K562 (cell line): ENCODE measurements at places on chromosomes 1 and 21. TPM values are rescaled to one million over a fixed set of nuclear protein-coding genes. Genes with fewer than 3 reads are reported as not detected.

DNA sequence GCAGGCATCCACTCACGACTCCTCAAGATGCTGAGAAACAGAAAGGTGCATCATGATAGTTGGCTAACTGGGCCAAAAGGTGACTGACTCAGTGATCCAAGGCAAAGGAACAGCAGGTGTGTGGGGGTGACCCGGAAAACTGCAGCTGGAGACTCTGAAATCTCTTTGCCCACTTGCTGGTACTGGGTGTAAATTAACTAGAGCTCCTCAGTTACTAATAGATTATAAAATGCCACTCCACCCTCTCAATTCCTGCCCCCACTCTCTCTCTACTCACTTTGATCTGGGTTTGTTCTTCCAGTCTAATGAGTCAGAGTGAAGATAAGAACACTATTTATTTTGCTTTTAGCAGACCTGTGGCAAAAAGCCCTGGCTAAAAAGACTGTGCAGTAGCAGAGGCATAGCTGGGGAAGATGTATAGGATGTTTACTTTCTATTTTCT lies 7.2 kb upstream of the PIGC start:
- no peak for DNase-seq

- DNase-seq = no peak
Observed at GRCh38 chr1:204167730-204168129, 1.6 kb upstream of the REN start.

GRCh38 chr1:39539252-39539790 lies 37.3 kb downstream of the PABPC4 start:
- DNase-seq = peak; percentile 89

GRCh38 chr1:235855811-235856429 lies 10.8 kb downstream of the LYST start:
- no peak for DNase-seq

- no peak for DNase-seq
Observed at GRCh38 chr1:214993419-214993818, 89.1 kb upstream of the KCNK2 start.

The AQP10 gene
- 3.7 and 4.9 TPM in 2 replicates for total RNA-seq

GRCh38 chr1:42944246-42944928 lies 14.3 kb downstream of the SLC2A1 start:
- DNase-seq = no peak

DNA sequence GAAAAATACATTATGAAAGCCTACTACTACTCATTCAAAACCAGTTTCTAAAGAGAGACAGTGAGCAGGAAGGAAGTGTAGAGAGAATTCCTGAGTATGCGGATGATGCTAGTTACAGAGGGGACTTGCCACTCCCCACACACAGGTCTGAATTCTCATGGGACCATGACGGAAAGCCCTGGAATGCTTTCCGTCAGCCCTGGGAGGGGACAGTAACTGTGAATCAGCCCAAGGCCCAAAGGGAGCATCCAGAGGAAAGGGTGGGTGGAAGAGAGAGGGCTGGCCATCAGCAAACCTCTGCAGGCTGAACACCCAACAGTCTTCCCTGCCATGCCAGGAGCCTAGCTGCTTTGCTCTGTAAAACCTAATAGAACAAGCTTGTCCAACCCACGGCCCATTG lies 36.4 kb downstream of the RCSD1 start:
- DNase-seq = no peak

GRCh38 chr1:162215902-162216301 lies 146.4 kb downstream of the NOS1AP start:
- DNase-seq = no peak

- DNase-seq = no peak
Observed at GRCh38 chr1:71640998-71641397, 560.2 kb upstream of the ZRANB2 start.

DNA sequence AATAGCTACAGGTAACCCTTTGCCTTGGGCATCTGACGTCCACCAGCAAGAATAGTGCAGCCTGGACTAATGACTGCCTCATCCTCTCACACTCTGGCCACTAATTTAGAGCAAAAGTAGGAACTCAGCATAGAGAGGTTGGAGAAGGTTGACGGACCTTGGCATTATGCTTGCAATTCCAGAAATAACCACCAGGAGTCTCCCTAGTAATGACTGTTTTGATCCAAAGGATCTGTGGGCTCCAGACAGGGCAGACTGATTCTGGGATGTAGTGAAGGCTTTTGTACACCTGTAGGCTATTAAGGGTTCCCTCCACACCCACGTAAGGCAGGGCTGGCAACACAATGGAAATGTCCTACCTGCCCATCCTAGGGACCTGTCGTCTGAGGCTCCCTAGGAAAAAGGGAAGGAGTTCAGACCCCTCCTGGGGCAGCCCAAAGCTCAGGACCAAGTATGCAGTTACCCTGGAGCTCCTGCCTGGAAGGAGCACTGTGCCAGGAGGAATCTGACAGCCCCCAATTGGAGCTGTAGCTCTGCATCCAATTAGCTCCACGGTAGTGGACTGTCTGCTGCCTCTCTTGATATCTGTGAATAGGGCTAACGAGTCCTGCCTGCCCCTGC lies 91.0 kb upstream of the TMEM51 start:
- DNase-seq = peak; percentile 68

- DNase-seq = no peak
Observed at GRCh38 chr1:3175486-3175885, 106.5 kb downstream of the PRDM16 start.

- no peak for DNase-seq
Observed at GRCh38 chr1:41629141-41629540, 144.7 kb upstream of the EDN2 start.

GRCh38 chr1:84743896-84744295 lies 53.6 kb upstream of the SSX2IP start:
- DNase-seq = no peak

DNA sequence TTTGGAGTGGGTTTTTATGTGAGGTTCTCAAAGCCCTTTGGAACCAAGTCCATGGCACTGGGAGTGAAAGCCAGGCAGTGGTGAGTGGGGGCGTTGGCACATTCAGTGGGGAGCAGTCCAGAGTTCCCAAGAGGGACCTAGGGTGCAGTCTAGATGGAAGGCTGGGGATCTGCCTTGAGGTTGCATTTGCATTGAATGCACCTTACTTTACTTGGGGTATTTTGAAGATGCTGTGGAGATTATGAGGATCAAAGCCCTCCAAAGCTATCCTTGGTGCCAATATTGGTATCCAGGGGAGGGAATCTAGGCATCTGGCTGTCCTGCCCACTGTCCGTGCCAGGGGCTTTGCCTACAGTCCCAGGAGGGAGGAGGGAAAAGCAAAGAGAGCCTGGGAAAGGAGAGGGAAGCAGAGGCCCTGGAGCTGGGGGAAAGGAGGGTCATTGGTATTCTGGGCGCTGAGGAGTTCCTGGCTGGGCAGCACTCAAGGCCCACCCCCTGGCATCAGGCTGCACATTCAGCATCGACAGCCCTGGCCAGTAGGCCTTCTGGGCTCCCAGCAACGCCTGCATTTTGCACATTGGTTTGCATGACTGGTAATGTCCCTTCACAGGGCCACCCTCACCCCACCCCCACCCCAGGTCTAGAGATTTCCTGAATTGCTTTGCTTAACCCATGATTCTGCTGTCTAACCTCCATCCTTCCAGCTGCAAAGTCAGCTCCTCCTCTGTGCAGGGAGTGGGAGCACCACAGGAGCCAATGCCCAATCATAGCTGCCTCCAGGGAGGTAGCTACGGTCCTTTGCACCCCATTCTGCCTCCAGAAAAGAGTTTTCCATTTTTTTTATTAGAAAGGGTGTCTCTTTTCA lies 843 bp upstream of the BCAN start:
- no peak for DNase-seq

The FMO4 gene
- 0.27 and 0.49 TPM in 2 replicates for total RNA-seq

- DNase-seq = no peak
Observed at GRCh38 chr1:184752656-184753055, 2.0 kb downstream of the EDEM3 start.

GRCh38 chr1:10267319-10267718 lies 56.9 kb downstream of the KIF1B start:
- no peak for DNase-seq

The KDF1 gene
- 1.9 and 2.4 TPM in 2 replicates for total RNA-seq

GRCh38 chr1:156291226-156292061 lies 4.0 kb downstream of the GLMP start:
- peak; percentile 65 for DNase-seq

DNA sequence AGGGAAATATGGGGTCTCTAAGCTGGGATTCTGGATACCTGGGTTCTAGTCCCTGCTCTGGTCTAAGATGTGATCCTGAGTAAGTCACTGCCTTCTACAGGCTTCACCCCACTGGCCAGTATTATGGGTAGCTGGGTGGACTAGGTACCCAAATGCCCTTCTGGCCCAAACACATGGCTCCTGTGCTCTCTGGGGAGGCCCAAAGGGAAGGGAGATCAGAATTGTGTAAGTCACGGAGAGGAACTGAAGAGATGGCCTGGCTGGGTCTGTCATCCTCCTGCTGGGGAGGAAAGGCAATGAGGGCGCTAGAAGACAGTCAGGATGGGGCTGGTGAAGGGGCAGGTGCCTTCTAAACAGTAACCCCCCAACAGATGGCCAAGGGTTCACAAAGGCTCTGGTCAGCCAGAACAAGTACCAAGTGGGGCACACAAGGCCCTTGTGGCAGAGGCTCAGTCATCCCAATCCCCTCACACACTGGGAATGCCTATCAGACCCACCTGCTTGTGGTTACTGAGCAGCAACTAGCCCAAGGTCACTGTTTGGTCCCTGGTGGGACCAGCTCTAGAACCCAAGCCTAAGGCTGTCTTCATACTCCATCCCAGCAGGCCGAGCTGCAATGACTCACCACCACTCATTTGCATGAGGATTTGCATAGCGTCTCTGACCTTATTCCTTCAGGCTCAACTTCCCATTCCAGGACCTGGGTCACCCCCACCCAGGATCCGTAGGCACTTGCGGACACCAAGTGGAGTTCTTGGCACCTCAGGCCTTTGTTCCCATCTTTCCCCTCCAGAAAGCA lies 9.2 kb downstream of the MEF2D start:
- DNase-seq = peak; percentile 52

GRCh38 chr1:29050166-29050565 lies 73.5 kb downstream of the TMEM200B start:
- no peak for DNase-seq

The G0S2 gene
- total RNA-seq = 37.4 and 39.5 TPM in 2 replicates

The SGIP1 gene
- total RNA-seq = 0.07 and 0.22 TPM in 2 replicates

DNA sequence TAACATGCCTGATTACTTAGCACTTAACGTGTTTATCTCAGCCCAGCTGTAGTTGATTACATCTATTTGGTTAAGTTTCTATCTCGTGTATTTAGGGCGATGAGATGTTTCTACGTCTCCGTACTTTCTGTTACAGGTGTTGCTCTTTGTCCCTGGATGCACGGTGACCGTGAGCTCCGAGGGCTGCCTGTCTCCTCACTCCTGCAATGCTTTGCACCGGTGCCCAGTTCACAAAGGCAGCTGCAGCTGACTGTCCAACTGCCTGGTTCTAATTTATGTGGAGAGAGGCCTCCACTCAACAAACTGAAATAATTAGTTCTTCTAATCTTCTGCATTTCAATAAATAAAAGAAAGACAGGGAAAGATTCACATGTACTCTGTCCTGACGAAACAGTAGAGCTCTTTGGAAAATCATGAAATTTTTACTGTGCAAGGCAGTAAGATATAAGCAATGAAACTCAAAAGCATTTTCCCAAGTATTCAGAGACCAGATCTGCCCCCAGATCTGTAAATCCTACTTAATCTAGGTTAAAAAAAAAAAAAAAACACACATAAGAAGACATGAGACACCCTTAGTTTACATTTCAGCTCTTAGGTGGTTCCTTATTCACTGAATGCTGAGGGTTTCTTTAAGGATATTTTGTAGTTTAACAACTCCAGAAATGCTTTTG lies 108.2 kb downstream of the TGFBR3 start:
- DNase-seq = no peak

DNA sequence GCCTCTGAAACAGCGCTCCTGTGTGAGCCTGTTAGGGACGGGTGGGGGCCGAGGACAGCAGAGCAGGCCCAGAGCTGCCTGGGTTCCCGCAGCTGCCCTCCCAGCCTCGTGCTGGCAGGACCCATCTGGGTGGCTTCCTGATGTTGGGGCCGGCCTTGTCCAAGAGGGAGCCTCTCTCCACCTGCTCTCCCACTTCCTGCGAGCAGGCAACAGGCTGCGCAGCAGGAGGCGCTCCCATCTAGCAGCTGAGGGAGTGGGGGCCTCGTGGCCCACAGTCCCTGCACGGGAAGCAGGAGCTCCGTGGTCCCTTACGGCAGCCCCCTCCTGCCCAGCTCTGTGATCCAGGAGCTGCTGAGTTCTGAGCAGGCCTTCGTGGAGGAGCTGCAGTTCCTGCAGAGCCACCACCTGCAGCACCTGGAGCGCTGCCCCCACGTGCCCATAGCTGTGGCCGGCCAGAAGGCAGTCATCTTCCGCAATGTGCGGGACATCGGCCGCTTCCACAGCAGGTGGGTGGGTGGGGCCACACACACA lies 68.0 kb downstream of the TRIM11 start:
- no peak for DNase-seq

The GPR25 gene
- not detected in 2 replicates for total RNA-seq

DNA sequence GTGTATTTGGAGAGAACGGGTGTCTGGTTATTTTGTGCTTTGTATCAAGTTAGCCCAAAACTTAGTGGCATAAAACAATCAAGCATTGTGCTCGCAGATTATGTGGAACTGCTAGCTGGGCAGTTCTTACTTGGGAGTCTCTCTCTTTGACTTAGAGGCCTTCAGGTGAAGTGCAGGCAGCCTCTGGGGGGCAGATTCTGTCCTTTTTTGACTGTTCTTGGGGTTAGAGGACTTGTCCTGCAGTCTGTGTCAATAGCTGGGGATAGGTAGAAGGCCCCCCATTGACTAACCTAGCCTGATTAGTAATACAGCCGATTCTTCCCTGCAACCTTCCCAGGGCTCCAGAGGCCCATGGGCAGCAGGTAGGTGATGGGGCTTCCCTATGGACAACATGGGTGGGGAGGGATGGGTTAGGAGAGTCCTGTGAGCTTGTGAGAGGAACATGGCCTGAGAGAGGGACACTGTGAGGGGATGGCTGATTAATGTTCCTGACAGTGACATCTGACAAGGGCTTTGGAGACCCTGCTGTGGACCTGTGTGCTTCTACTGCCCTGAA lies 37.2 kb upstream of the ACOT11 start:
- no peak for DNase-seq

The ERICH3 gene
- not detected in 2 replicates for total RNA-seq

The PLEKHN1 gene
- total RNA-seq = 1.2 and 1.5 TPM in 2 replicates
